ENCODE measurements at places on chromosomes 16 and 17.
A peak's percentile ranks its signal among the peaks of the same experiment; 100 is the strongest.

DNA sequence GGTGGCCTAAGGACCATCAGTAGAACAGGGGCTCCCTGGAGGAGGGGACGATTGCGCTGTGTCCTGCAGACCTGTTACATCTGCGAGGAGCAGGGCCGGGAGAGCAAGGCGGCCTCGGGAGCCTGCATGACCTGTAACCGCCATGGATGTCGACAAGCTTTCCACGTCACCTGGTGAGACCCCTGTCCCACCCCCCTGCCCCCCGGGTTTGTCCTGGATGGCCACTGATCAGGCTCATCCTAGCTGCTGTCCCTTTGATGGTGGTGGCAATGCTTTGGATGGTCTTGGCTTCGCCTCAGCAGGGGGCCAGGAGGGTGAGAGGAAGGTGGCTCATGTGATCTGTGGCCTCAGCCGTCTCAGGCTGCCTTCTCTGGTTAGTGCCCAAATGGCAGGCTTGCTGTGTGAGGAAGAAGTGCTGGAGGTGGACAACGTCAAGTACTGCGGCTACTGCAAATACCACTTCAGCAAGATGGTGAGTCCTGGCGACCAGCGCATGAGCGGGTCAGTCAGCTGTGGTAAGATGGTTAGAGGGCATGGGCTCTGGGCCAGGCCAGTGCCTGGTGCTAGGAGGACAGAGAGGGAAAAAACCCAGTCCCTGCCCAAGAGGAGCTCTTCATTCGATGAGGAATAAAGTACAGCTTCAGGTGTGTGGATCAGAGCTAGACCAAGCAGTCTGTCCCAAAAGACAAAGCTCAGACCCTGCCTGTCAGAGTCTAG, 4.2 kb downstream of the MLLT6 start:
- no peak for DNase-seq

DNA sequence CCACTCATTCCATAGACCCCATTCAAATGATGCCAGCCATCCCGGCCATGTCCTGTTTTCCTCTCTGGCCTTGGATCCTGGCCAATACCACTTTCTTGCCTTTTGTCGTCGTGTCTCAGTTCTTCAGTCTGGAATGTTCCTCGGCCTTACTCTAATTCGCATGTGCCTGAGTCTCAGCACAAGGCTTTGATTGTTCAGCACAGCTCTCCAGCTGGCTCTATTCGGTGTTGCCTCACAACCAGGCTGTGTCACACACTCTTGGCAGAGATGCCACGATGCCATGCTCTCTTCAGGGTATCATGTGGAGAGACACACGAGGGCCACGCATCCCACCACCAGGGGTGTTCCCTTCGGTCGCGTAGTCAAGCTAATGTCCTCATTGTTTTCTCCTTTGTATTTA, 1.8 kb upstream of the VPS4A start:
- DNase-seq, result no peak

GRCh38 chr16:67230809-67231660, 4.1 kb downstream of the TMEM208 start:
- DNase-seq, result no peak

DNA sequence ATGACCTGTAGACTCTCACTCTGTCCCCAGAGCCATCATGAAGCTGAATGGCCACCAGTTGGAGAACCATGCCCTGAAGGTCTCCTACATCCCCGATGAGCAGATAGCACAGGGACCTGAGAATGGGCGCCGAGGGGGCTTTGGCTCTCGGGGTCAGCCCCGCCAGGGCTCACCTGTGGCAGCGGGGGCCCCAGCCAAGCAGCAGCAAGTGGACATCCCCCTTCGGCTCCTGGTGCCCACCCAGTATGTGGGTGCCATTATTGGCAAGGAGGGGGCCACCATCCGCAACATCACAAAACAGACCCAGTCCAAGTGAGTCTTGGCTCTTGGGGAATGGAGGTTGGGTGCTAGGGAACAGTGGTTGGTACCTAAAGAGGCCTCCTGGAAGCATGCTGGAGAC, 41.0 kb downstream of the IGF2BP1 start:
- no peak for DNase-seq

DNA sequence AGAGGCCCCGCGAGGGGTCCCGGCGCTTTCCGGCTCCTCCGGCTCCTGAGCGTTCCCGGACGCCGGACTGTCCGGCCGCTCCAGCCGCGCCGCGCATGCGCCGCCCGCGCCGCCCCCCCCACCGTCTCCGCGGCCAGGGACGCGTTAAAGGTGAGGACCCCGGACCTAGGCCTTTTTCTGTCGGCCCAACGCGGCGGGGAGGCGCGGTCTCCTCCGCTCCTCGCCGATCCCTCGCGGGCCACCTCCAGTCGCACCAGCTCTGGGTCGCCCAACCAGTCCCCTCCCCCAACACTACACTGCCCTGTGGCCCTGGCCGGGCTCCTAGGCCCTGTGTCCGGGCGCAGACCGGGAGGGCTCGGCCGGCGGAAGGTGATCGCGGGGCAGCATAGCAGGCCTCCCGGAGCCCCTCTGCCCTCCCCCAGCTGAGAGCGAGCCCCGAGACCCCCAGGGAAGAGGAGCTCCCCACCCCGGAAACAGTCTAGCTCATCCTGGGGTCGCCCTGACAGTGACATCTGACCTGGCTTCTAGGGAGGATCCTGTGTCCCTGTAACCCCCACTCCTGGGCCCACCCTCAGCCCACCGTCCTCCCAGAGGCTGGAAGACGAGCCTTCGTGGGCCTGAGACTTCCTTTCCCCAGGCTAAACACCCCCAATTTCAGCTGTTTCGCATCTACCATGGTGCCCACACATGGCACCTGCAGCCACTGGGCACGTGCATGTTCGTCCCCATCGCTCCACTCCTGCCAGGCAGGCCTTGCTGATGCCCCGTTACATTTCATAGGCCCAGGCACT, 14.7 kb upstream of the BCAR1 start:
- DNase-seq, result no peak

- no peak for DNase-seq
Observed at GRCh38 chr17:47699536-47699840, 5.5 kb downstream of the TBKBP1 start.

GRCh38 chr17:80799538-80800480, 191.8 kb upstream of the CHMP6 start:
- no peak for DNase-seq

- no peak for DNase-seq
Observed at GRCh38 chr16:77158293-77158692, 32.7 kb upstream of the MON1B start.

DNA sequence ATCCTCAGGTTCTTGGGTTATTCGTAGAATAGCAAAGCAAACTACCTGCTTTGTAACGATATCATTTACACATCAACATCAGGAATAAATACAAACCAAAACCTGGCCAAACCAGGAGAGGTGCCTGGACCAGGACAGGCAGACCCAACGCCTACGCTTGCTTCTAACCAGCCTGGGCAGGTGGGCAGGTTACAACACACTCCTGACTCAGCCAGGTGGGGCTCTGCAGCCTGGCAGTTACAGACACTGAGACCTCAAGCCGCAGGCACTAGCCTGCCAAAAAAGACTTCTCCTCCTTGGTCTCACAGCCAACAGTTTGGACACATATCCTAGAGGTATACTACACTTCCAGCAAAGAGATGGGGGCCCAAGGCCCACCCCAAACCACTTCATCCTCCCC, 14.0 kb downstream of the ANKRD11 start:
- peak; percentile 16 for DNase-seq

DNA sequence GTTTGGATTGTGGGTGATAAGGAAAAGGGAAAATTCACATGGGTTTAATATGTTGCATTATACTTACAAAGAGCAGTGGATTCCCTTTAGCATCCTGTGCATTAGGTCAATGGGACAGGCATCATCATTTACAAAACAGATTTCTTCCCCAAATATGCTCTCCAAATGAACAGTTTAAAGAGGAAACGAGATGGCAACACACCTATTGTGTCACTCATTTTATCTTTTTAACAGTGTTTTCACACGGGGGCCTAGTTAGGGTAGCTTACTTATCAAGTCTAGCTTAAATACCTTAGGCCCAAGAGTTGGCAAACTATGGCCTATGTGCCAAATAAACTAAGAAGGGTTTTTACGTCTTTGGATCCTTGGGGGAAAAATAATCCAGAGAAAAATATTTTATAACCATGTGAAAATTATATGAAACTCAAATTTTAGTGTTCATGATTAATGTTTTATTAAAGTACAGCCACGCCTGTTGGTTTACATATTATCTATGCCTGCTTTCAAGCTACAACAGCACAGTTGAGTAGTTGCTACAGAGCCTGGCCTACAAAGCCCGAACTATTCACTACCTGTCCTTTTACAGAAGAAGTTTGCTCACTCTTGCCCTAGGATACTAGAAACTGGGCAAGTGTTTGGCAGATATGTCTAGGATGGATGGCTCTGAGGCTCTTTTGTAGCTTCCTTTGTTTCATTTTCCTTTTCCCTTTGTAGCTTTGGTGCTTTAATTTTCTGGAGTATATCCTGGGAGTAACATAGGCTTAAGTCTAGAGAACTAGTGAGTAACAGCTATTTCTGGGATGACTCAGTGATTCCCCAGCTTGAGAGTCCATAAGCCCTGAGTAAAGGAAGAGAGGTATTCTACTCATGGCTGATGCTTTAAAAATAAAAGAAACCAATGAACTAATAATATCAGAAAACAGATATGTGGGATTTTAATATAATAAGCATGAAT, 12.4 kb downstream of the NUP93 start:
- no peak for DNase-seq

DNA sequence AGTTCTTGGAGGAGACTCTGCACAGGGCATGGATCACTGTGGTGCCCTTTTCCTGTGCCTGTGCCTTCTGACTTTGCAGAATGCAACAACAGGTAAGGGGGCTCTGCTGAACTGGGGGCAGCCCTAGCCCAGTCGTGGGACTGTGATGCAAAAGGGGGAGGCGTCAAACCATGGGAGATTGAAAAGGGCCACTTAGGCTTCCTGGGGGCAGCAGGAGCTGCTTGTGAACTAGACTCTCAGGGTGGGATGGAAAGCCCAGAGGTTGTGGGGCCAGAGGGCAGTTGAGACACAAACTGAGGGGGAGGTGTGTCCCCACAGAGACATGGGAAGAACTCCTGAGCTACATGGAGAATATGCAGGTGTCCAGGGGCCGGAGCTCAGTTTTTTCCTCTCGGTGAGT, 19.6 kb downstream of the ADGRG5 start:
- no peak for DNase-seq

GRCh38 chr17:8967861-8968260, 2.4 kb upstream of the PIK3R5 start:
- no peak for DNase-seq

GRCh38 chr16:84599521-84600202, 18.2 kb downstream of the COTL1 start:
- DNase-seq, result peak; percentile 85

- no peak for DNase-seq
Observed at GRCh38 chr17:73379826-73380225, 68.0 kb upstream of the CDC42EP4 start.

DNA sequence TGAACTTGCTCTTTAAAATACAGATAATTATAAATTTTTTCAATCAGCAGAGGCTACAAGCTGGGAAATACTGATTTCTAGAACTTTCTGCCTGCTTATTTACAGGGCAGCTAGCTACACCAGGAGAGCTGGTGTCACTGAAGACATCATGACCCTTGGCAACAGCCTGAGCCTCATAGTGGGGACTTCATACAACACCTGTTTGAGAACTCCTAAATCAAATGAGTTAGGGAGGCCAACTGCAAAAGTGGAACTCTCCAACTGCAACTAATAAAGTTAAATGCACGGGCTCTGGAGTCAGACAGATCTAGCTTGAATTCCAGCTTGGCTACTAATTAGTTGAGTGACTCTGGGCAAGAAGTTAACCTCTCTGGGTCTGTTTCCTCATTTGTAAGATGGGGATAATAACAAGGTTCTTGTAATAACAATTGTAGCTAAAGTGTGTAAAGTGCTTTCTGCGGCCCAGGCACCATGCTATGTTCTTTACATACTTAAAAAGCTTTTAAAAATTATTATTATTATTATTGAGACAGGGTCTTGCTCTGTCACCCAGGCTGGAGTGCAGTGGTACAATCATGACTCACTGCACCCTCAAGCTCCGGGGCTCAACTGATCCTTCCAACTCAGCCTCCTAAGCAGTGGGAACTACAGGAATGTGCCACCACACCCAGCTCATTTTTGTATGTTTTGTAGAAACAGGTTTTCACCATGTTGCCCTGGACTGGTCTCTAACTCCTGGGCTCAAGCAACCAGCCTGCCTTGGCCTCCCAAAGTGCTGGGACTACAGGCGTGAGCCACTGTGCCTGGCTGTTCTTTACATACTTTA, 33.4 kb downstream of the VAC14 start:
- no peak for DNase-seq

DNA sequence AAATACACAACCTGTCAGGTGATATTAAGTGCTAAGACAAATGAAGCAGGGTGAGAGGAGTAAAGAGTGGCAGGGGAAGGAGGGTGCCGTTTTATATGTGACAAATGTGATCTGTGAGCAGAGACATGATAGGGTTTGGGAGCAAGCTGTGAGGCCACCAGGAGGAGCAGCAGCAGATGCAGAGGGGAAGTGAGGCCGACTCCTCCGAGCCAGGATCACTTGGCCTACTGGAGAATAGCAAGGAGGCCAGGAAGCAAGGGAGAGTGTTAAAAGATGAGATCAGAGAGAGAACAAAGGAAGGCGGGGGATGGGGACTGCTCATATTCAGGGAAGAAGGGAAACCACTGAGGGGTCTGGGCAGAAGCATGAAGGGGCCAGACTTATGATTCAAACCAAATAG, 129.4 kb downstream of the TANGO6 start:
- DNase-seq, result no peak

- no peak for DNase-seq
Observed at GRCh38 chr17:31299624-31300023, 2.6 kb upstream of the OMG start.

DNA sequence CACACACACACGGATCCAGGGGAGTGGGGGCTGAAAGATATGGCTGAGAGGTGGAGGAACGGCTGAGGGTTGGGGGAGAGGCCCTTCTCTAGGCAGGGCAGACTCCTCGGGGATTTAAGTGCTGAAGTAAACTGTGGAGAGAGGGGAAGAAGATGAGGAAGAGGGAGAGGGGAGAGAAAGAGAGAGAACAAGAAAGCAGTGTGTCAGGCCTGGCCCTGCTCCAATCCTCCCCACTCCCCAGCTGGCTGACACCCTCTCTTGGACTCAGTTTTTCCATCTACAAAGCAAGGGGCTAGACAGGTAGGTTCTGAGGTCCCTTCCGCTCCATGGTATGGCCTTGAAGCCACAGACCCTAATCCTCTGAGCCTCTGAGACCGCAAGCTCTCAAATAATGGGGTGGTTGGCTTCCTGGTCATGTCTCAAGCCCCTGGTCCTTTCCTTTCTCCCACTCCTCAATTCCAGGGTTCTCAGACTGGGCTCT, 2.0 kb downstream of the VAMP2 start:
- DNase-seq, result no peak

DNA sequence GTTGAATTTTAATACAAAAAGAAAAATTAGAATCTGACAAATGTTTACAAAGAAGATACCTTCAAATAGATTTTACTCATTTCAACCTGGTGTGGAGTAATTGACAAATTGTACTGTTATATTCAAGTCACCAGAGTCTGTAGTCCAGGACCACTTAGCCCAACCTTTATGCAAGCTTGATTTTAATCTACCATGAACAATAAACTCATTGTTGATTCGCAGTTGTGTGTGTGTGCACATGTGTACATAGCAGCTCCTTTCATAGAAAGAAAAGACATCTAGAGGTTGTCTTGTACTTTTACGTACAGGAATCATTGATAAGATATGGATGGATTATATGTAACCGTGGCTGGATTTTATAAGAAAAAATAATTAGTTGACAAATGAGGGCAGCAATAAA, 20.7 kb upstream of the LRRC37A start:
- DNase-seq, result no peak

Measured in activated naive CD8-positive, alpha-beta T cell treated with anti-CD3 and anti-CD28 coated beads for 36 hours (primary cell).